T-helper 17 cell (primary cell): ENCODE measurements at places on chromosomes 4 and X.

- no peak for DNase-seq
Measured at GRCh38 chr4:103359900-103360299, 161.8 kb upstream of the CENPE start.

DNA sequence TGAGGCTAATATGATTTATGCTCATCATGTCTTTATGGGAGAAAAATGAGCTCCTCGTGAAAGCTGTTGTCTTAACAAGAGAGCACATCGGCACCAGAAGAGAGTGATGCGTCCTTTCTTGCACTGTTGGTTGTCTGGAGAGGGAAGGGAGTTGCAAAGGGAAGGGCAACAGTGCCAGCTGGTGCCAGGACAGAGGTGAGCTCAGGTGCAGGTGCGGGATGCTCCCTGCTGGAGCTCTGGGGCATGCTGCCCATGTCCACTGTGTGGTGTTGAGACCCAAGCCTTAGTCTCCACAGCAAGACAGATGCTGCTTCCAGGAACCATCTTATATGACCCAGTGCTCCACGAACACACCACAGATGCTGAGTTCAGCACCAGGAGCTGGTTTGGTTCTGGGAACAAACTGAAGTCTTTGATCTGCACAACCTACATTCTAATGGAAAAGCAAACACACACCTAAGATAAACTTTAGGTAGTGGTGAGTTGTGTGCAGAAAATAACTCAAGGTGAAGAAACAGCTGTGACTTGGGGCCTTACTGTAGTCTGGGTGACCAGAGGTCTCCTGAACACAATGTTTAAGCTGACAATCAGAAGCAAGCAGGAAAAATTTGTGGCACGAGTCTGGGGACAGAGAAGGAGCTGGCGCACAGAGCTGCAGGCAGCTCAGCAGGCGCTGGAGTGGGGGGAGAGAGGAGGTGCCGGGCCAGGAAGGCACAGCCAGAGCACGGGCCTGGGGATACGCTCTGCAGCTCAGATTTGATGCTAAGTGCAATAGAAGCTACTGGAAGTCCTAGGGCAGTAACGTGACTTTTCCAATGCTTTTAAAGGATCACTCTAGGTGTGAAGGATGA, 73.2 kb downstream of the HAUS3 start:
- no peak for DNase-seq

DNA sequence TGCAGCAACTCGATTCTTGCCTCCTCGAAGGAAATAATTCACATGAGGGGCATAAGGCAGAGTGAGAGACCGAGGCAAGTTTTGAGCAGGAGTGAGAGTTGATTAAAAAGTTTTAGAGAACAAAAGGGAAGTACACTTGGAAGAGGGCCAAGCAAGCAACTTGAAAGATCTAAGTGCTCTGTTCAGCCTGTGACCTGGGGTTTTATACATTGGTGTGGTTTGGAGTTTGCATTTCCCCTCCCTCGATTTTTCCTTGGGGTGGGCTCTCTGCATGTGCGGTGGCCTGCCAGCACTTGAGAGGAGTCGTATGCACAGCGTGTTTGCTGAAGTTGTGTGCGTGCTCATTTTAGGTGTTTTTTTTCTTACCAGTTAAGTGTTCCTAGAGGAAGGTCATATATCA, 356.4 kb downstream of the KLHL4 start:
- no peak for DNase-seq

- DNase-seq: no peak
Measured at GRCh38 chrX:44303119-44303518, 40.4 kb downstream of the EFHC2 start.

DNA sequence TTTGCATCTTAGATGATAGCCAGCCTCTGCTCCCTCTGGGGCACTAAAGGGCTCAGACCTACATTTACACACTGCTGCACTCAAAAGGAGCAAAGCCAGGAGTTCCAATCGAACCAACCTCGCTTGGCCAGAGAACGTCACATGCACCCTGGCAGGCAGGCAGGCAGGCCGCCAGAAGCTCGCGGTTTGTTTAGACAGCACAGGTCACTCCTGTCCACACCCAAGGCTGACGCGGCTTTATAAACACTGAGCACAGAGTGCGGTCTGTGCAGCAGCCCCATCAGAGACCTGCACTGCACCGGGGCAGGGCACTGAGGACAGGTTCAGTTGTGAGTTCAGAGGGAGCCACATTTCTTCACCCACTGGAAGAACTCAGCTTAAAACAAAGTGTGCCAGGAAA, 143.9 kb downstream of the BCOR start:
- no peak for DNase-seq

DNA sequence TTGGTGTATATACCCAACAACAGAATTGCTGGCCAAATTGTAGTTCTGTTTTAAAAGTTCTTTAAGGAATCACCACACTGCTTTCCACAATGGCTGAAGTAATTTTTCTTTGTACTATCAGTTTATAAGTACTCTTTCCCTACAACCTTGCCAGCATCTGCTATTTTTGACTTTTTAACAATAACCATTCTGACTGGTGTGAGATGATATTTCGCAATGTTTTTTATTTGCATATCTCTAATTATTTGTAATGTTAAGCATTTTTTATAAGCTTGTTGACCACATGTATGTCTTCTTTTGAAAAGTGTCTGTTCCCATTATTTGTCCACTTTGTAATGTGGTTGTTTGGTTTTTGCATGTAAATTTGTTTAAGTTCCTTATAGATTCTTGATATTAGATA, 509.9 kb upstream of the POU3F4 start:
- no peak for DNase-seq

- no peak for DNase-seq
Measured at GRCh38 chr4:6381571-6382123, 90.8 kb downstream of the PPP2R2C start.

GRCh38 chr4:135508006-135508714, 1306.6 kb upstream of the PABPC4L start:
- DNase-seq: no peak

- DNase-seq: no peak
Measured at GRCh38 chrX:15158350-15158735, 111.5 kb downstream of the ASB9 start.

- DNase-seq: no peak
Measured at GRCh38 chrX:154348114-154348531, 26.3 kb downstream of the FLNA start.

GRCh38 chrX:155262970-155263754, 1.1 kb downstream of the RAB39B start:
- DNase-seq: no peak

GRCh38 chr4:142447009-142447408, 399.1 kb downstream of the INPP4B start:
- DNase-seq: no peak

DNA sequence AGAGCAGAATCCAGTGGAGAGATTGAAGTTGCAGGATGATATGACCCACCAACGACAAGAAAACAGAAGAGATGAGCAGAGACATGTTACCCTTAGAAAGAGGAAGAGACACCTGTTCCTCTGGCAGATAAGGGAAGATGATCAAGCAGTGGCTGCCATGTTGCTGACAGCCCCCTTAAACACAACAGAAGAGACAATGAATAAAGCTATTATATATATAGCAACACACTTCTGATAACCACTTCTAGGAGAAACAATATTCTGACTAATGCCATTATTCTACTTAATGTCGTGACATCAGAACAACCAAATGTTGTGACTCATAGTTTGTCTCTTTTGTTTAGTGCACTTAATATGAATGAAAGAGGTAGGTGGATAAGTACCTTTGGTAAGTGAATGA, 44.9 kb downstream of the SH3RF1 start:
- no peak for DNase-seq

GRCh38 chr4:76459291-76459723, 24.3 kb downstream of the SHROOM3 start:
- no peak for DNase-seq

DNA sequence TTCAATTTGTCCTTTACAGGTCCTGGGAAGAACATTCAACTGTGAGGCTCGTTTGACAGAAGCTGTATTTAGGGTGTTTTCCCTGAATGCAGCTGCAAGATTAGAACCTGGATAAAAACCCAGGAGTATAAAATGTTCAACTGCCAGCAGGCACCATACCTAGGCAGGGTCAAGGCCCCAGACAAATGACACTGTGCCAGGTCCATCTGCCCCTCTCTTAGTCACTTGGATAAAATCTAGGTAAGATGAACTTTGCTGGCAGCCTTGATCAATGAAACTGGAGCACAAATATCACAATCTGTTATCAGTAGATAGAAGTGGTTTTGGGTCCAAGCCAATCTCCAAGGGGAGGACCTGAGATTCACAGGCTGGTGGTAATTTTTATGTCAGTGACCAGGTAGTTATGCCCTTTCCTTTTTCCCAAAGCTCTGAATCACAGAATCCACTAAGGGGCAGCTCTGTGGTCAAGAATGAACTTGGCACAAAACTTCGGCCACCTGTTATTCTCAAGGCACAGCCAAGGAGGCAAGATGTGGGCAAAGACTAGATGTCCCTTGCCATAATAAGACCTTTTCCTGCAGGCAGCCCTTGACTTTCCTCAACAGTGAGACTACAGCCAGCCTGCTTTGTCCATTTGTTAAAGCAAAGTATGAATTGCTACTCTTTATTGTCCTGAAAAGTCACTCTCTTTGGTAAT, 501.0 kb downstream of the PPARGC1A start:
- DNase-seq: no peak

DNA sequence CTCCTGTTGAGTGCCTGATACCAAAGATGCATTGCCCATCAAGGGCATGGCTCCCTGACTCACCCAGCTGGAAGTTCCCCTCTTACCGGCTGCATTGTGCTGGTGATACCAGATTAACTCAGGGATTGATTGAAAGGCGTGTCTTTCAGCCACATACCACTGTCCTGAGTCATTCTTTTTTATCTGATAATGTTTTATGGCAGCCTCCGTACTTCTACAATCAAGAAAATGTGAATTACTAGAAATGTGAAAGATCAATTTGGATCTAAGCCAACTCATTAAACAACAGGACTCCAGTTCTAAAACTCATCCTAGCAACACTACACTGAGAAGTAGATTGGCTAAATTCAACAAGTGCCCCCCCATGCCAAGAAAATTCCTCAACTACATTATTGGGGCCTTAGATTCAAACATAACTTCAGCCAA, 40.0 kb downstream of the TXK start:
- no peak for DNase-seq

GRCh38 chr4:147309434-147309833, 171.5 kb upstream of the EDNRA start:
- DNase-seq: no peak

DNA sequence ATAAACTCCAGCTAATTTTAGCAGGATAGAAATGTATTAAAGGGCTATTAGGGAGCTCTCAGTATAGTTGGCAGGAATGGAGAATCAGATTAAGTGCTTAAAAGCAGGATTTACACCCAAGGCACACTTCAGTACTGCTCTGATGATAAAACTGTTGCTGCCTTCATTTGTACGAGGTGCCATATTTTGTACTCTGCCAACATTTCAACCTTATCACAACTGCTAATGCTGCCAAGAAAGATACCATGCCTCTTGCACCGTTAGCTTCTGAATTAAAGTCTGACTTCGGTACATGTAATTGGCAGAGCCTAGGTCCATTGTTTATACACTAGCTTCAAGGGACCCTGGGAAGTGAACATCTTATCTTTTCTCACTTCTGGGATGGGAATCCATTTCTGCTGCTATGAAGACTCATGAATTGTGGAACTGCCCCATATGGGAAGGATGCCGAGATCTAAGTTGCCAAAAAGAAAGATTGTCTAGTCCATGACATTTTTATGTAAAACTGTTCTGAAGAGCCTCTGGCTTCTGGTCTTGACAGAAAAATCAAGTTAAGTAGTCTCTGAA, 624.0 kb upstream of the IGFBP7 start:
- DNase-seq: no peak

DNA sequence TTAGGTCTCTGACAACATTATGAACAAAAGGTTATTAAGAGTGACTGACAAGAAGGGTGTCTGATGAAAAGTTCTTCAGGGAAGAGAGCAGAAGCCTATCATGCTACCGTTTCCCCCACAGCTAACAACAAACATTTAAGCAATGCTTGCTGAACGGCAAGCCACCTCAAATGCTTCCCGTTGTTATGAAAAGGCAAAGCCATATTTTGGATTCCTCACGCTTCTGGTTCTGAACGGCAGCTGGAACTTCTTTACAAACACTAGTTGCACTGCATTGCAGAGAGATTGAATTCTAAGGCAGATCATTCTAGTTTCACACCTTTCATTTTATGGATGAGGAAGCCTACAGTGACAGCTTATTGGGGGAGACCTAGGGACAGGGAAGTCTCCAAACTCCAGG, 48.6 kb upstream of the NAP1L5 start:
- no peak for DNase-seq

DNA sequence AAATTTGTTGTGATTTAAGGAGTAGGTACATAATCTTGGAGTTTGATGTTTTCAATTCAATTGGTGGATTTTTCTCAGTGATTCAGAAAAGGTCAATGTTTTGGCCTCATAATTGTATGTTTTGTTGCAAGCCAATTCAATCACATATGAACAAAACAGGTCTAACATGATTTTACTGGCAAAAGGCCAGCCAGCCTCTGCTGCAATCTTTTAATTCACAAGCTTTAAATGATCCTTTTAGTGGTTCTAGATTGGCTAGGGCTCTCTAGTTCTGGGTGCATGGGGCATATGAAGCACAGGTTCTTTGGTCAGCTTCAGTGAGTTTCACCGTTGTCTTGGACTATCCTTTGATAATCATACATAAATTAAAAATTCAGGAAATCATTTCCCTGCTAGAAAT, 19.2 kb upstream of the SLC6A14 start:
- DNase-seq: no peak

DNA sequence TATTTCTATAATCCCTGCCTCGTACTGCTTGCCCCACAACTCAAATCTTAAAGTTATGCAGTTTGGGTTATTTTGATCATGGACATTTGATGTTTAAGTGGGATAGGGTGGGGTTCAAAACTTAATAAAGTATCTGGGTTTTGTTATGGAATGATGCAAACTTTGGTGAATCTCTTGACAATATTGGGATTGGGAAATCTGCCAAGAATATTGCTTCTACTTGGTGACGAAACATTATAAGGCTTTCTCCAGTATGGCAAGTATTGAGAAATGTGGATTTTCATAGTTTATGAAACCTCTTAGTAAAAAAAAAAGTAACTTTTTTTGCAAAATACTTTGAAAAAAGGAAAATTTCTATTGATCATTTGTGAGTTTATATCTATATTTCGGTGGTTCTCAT, 130.8 kb upstream of the SFRP2 start:
- DNase-seq: no peak
